ENCODE measurements at places on chromosomes 7 and 10.

DNA sequence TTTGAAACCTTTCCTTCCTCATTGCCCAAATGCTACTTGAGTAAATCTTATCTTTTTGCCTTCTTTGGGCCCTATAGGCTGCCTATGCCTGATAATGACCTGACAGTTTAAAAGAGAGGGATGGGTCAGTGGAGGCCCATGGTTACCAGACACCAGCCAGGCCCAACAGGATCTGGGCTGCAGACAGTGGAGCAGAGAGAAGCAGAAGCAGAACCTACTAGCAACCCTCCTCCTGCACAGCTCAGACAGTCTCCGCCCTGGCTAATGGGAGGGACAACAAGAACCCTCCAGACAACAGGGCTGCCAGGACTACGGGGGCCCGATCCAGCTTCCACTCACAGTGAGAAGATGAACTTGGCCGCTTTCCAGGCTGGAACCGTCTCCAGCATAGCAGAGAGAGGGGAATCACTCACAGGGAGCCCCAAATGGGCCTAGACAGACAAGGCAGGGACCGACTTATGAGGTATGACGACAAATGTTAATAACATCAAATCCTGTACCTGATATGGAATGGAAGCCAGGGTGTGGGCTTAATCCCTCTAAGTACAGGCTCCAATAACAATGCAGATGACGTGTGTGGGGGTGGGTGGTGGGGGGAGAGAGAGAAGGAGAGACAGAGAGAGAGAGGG is 31.7 kb upstream of the DGKI start:
- DNase-seq, result no peak

DNA sequence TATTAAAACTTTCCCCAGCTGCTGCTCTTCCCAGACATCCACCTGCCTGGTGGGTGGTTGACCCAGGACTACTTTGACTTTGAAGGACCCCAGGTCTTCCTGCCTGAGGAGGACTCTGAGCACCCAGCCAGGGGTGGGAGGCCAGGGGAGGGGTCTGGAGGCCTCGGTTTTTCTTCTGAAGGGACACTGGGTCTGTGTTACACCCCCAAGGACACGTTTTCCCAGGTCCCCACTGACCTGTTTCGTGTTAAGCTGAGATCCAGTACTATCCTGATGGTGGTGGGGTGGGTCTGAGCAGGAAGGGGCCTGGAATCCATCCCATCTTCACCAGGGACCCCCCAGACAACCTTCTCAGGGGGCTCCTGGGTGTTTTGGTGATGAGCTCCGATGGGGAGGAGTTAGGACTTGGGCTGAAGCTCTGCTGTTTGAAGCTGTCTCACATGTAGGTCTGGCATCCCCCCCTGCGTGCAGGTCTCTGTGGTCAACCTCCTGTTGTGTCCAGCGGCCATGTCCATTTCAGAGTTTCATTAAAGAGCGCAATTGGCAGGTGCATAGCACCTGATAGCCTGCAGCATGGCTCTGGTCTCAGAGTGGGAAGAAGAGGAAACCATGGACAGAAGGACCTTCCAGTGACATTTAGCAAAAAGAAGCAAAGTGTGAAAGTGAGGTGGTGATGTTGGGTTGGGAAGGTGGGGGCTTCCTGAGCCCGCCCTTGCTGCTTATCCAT is 3.5 kb downstream of the JAKMIP3 start:
- no peak for DNase-seq

- no peak for DNase-seq
Observed at GRCh38 chr10:58414270-58415041, 29.2 kb downstream of the TFAM start.

GRCh38 chr7:84492098-84493034 is 297.8 kb upstream of the SEMA3A start:
- no peak for DNase-seq

GRCh38 chr7:48011323-48011722 is 17.6 kb downstream of the SUN3 start:
- DNase-seq, result no peak

DNA sequence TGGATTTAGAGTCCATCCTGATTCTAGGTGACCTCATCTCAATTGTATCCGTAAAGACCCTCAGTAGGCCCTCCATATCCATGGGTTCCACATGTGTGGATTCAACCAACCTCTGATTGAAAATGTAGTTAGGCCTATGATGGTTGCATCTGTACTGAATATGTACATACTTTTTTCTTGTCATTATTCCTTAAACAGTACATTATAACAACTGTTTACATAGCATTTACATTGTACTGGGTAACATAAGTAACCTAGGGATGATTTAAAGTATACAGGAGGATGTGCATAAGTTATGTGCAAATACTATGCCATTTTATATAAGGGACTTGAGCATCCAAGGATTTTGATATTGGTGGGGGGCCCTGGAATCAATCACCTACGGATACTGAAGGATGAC is 10.1 kb downstream of the CPN1 start:
- DNase-seq, result no peak

DNA sequence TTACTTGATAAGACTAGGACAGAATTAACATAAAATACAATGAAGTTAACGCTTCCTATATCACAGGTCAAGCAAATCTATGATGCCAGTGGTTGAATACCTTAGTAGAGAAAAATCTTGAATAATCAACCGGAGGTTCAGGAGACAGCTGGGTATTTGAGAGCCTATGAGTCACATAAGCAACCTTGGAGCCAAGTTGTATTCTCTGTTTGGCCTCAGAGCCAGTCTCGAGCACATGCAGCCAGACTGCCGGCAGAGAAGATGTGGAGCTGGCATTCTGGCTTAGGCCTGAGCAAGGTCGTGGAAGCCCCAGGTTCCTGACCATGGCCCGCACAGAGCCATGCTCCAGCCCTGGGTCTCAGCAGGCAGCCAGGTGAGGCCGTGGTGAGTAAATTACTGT is 90.3 kb downstream of the FAM204A start:
- DNase-seq, result no peak

DNA sequence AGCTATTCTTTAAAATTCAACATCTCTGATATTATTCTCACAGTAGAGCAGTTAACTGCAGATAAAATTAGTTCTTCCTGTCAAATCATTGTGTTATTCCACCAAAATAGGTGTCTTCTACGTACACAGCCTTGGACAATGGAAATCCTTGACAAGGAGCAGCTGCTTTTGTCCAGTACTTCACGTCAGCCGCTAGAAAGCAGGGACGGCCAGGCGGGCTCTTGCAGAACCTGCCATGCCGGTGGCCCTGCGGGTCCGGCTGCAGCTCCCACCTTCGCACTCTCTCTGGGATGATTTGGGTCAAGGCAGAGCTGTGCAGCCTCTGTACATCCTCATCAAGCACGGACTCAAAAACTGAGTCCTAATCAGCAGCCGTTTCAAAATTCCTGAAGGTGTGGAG is 2.2 kb upstream of the FOXI2 start:
- no peak for DNase-seq
